Osteoblast (primary cell): ENCODE measurements at places on chromosomes 16 and 17.

DNA sequence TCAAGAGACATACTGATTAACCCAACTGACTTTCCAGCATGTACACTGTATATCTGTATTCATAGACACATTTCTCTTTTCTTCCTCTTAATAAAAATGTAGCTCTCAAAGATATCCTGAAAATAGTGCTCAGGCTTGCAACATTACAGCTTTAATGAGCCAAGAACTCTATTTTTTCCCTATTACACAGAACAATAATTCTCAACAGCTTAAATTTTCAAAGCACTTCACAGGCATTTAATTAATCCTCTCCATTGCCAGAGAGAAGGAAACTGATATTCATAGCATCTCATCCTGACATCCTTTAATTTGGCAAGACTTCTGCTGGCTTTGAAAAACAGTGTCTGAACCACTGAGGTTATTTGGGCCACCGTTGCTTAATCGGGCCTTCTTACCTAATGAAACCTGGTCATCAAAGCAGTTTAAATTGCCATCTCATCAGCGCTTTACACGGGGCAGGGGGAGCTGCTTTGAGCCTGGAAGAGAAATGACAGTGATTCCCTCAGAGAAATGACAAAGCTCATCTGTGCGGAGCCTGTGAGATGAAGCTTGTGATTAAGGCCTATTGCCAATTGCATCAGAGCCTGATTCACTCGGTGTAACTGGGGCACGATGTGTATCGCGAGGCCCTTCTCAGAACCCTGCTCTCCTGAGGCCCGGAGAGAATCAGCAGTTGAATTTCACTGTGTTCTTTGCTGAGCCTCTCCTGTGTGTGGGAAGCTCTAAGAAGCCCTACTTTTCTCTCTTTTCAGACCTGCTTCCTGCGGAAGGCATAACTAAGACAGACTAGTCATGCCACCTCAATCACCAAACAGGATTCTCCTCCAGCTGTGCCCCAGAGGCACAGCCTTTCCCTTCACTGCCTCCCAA, 8.5 kb upstream of the SIAH1 start:
- peak; percentile 91 for DNase-seq

GRCh38 chr17:62653826-62654761, 26.6 kb downstream of the MRC2 start:
- DNase-seq = peak; percentile 92

DNA sequence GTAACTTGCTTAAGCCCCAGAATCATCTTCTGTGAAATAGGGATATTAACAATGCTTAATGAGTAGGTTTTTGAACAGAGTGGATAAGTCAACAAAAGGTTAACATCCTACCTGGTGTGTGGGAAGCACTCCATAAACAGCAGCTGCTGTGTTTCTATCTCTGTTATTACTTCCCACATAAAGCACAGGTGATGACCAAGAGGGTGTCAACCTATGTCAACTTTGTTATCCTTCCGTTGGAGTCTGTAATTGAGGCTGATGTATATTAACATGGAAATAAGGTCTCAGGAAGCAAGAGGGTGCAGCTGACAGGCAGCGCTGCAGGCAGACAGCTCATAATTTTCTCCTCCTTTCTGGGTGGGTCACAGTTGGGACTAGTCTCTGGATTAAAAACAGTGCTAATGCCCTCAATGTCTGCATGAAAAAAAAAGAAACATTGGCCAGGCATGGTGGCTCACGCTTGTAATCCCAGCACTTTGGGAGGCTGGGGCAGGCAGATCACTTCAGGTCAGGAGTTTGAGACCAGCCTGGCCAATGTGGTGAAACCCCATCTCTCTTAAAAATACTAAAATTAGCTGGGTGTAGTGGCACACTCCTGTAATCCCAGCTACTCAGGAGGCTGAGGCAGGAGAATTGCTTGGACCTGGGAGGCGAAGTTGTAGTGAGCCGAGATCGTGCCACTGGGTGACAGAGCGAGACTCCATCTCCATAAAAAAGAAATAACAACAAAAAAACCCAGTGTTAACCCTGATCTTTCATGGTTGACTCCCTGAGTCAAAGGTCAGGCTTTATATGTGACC, 269.6 kb downstream of the SNX29 start:
- DNase-seq = no peak

- DNase-seq = peak; percentile 98
These were observed 15.4 kb downstream of the ARL2BP start for GRCh38 chr16:57260294-57260929.

DNA sequence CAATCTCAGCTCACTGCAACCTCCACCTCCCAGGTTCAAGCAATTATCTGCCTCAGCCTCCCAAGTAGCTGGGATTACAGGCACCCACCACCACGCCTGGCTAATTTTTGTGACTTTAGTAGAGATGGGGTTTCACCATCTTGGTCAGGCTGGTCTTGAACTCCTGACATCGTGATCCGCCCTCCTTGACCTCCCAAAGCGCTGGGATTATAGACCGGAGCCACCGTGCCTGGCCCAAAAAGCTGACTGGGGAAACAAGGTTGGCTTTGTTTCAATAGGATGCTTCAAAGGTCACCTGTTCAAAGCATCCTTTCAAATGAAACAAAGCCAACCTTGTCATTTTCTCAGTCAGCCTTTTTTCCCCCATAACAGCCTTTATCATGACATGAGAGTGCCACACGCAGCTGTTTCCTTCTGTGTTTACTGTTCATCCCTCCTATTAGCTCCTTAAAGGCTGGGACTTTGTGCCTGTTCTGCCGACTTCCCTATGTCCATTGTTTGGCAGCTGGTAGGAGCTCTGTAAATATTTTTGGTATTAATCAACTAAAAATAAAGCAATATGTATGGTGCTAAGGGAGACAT, 51.1 kb downstream of the ADAMTS18 start:
- DNase-seq = no peak

GRCh38 chr17:48722201-48722907, at the start of gene PRAC1:
PRAC1 (minus strand) TSS chr17:48722518; CDS start chr17:48722392, 126 bp downstream.
- no peak for DNase-seq

DNA sequence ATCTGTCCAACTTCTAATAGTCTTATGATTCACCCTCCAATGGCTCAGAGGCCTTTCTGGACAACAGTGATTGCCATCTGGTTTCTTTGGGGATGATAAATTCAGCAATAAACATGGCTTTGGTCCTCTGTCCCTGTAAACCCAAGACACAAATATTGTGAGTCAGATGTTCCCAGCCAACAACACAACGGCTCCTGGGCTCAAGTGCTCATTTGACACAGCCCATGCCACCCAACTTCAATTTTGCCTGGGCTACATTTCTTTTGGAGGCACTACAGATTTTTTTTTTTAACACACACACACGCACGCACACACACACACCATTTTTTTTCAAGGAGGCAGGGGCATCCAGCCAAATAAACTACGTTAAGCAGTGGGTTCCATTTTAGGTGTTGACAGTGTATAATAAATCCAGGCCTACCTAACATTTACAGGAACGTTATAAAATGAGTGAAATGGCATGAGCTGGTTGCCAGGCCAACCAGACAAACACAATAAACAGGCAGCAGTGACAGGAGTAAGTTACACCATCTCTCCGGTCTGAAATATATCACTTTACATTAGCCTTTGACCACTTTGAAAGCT, 939.9 kb upstream of the SOX9 start:
- no peak for DNase-seq

DNA sequence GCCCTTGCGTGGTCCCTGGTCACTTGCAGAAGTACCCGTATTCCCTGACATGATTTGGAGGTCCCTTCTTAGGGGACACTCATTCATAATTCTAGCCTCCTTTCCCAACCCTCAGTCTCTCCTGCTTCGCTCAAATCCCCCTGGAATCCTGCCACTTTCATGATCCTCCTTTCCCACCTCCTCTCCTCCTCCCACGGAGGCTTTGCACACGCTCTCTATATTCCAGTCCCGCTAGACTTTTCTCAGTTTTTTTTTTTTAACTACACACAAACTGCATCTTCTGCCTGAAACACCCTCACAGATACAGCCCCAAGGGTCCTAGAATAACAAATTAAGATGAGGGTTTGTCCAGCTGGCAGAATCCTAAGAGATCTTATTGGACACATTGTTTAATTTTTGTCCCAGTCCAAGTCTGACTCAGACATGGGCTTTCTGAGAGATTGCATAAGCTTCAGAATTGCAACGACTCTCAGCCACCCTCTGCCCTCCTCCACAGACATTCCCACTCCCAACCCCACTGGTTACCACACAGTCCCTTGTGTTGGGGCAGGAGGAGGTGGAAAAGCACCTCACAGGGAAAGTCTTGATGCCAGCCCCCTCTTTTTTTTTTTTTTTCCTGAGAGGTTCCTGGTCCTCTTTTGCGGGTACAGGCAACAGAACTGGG, 739.5 kb upstream of the EEF2KMT start:
- DNase-seq = no peak

GRCh38 chr17:10050597-10051101, 145.6 kb upstream of the RCVRN start:
- no peak for DNase-seq

GRCh38 chr16:67548265-67549126, 13.8 kb upstream of the CTCF start:
- peak; percentile 58 for DNase-seq

DNA sequence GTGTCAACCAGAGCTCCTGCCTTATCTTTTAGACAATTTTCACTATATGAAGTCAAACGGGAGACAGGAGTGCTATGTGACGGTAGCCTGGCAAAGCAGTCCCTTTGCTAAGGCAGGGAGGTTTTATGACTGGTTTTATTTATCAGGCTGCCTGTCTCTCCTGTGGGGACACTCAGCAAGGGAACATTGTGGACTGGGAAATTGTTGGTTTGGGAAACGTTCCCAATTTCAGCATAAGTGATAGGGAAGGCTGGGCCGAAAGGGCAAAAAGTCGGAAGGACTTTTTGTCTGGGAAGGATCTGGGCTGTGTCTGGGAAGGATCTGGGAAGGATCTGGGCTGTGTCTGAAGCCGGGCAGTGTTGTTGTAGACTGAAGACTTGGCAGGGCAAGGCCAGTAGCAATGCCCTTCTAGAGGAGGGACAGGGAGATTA, 211.2 kb downstream of the PARN start:
- DNase-seq = no peak

- peak; percentile 70 for DNase-seq
These were observed 8.6 kb downstream of the MAP2K3 start for GRCh38 chr17:21292867-21293830.
